ENCODE measurements at places on chromosomes 3 and 15. TPM values are rescaled to one million over a fixed set of nuclear protein-coding genes. Genes with fewer than 3 reads are reported as not detected.
A peak's percentile ranks its signal among the peaks of the same experiment; 100 is the strongest.

GRCh38 chr3:151827816-151828215 is 13.9 kb downstream of the AADAC start:
- no peak for DNase-seq

GRCh38 chr15:82535566-82536408 is 4.5 kb downstream of the RPS17 start:
- DNase-seq, result no peak

DNA sequence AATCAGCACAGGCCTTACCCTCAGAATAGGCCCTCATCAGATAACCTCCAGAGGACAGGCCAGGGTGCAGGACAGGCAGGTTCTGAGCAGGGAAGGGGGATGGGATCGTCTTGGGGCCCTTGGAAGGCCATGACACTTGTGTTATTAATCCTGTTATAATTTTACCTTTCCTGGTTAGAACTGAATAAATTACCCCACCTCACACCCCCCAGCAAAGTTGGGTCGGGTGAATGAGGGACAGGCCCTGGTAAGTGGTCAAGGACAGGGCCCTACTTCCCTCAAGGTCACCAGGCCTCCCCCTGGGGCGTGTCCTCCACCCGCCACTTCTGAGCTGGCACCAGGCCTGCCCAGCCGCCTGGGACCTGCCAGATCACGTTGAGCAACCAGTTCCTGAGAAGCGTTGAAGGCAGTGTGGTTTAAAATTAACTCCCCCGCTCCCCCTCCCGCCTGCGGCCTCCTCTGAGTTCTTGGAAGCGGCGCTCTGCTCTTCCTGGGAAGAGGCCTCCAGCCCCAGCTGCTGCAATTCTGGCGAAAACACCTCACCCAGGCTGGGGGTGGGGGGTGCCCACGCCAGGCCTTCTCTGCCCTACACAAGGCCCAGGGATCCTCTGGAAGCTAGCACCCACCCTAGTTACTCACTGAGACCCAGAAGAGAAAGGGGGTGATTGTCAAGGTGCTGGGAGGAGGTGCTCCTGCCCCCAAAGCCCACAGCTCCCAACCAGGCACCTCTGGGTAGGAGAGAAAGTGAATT is 10.6 kb downstream of the CISH start:
- DNase-seq, result peak; percentile 97

DNA sequence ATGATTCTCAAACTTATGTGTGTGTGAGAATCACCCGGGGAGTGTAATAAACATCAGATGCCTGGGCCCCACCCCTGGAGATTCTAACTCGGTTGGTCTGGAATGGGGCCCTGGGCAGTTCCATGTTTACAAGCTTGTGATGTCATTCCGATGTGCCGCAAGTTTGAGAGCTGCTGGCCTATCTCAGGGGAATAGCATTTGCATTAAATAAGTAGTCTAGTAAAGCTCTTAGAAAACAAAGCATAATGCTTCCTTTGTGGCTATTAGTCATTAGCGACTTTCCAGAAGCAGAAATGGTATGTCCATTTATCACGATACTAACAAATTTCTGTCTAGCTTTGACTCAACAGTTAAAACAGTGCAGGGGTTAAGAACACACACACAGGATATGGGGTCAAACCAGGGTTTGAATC is 20.9 kb downstream of the PGBD4 start:
- peak; percentile 41 for DNase-seq

DNA sequence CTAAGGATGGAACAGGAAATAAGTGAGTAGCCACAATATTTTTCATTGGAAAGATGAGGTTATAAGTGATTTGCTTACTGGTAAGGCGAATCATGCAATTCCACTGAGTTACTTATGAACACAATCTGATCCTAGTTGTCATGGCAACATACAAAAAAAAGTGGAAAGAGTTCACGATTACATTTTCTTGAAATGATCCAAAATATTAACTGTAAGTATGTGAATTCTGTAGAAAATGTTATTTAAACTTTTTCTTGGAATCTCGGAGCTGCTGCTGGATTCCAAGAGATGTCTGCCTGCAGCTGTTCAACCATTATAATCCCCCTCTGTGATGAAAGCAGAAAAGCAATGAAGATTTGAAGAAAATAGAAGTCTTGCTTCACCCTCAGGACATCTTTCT is 120.5 kb downstream of the KBTBD8 start:
- DNase-seq, result peak; percentile 72

- DNase-seq, result peak; percentile 66
Observed at GRCh38 chr3:16399473-16399872, 114.0 kb downstream of the RFTN1 start.

DNA sequence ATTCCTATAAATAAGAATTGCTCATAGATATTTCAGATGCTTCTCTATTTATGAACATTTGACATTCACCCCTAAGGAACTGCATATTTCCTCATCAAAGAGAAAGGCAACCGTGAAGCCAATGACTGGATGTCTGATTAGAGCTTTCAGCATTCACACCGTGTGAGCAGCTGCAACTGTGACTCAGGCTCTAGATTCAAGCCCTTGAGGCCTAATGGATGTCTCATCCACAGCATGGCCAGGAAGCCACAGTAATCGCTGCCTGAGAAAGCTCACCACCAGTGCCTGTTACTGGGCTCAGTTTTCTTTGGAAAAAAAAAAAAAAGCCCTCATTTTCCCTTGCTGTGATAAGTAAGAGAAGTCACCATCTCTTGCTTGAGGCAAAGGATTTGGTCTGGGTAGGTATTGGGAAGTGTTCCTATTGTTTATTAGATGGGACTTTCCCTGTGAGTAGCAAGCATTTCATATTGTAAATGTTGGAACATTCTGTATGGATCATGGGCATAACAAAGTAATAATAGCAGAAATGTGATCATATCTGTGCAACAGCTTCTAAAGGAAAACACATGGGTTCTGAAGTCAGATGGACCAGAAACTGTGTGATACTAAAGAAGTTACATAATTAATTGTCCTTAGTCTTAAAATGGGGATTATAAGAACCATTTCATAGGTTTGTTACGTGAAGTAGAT is 783.7 kb downstream of the AGBL1 start:
- DNase-seq, result peak; percentile 53

DNA sequence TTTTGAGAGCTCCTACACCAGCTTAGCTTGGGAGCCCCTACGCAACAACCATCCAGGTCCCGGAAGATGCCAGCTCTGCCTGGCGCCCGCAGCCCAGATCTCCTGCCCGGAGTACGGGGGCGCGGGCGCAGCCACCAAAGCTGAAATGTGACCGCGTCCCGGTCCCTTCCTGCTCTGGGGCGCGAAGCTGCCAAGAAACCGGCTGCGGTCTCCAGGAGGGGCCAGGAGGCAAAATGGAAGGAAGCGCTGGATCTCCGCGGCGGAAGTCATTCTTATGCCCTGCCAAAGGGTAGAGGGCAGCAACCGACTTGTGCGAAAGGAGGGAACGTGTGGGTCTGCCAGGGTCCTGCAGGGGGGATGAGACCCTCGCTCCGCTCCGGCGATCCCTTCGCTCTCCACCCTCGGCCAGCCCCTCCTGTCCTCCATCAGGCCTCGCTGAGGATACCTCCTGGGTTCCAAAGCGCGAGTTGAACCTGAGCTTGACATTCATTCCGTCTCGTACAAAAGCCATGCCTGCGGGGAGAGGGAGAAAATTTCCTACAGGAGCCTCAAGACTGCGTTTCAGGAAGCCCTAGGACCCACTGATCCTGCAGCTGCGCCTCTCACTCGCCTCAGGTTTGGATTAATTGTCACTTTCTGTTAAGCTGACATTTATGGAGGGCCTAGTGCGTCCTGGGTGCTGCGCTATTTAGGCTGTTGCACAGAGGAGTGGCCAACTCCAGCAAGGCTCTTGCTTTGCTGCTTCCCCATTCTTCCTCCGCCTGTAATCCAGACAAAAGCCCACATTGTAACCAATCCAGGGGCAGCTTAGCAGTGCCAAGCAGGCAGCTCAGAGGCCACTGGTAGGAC is 98.3 kb upstream of the VGLL3 start:
- DNase-seq, result peak; percentile 88

GRCh38 chr15:85414037-85414436 is 33.6 kb downstream of the AKAP13 start:
- no peak for DNase-seq

DNA sequence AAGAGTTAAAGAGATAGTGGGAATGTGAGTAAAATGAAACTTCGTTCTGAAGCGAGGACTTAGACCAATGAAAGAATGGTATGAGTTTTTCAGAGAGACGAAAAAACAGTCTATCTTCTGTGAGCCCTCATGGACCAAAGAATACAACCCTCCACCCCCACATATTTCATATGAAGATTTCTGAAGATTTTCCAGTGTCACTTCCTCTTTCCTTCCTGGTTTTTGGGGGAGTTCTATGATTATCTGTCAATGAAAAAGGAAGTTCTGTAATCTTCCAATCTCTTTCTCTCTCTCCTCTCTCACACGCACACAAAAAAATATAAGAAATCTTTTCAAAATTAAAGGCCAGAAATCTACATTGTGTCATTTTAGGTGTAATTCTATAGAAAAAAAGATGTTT is 27.7 kb downstream of the CMSS1 start:
- DNase-seq, result no peak

DNA sequence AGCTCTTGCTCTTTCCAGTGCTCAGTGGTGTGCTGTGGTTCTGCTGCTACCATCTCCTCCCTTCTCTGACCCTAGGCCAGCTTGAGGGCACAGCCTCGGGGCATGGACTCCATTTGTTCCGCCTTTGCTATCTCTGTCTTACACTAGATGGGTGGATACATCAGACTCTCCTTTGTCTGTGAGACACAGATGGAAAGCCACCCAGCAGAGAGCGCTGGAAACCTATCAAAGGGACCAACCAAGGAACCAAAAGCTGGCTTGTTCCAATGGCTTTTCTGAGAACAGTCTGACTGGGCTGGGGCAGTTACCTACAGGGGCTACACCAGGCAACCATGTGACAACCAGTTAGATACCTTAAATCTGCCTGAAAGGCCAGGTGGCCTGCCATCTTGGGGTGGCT is 63.8 kb downstream of the NPTN start:
- peak; percentile 7 for DNase-seq

DNA sequence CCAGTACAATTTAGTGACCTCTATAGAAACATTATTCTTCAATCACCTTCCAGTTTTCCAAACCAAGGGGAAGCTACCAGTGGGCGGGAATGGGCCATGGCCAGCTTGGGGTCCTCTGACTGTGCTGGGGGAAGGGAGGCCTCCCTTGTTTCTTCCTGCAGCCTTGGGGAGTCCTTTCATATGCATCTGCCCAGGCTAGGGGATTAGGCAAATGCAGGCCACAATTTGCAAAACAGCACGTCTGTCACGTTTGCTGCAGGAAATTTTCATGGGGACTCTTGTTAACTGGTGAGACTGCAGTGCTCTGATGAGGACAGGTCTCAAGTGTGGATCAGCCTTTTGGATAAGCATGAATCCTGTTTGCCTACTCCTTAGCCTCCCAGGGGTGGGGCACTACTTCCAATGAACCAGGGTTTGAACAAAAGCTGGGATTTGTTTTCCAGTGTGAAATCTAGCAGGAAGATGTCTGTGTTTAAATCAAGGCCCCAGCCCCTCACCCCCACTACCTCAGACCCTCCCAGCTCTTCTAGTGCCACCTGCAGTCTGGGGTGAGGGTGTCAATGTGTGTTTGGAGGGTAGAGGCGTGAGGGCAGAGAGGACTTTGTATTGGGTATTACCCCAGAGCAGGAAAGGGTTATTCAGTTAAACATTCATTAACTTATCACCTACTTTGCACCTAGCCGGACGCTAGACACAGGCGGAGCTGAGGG is 219.9 kb downstream of the OPA1 start:
- no peak for DNase-seq

DNA sequence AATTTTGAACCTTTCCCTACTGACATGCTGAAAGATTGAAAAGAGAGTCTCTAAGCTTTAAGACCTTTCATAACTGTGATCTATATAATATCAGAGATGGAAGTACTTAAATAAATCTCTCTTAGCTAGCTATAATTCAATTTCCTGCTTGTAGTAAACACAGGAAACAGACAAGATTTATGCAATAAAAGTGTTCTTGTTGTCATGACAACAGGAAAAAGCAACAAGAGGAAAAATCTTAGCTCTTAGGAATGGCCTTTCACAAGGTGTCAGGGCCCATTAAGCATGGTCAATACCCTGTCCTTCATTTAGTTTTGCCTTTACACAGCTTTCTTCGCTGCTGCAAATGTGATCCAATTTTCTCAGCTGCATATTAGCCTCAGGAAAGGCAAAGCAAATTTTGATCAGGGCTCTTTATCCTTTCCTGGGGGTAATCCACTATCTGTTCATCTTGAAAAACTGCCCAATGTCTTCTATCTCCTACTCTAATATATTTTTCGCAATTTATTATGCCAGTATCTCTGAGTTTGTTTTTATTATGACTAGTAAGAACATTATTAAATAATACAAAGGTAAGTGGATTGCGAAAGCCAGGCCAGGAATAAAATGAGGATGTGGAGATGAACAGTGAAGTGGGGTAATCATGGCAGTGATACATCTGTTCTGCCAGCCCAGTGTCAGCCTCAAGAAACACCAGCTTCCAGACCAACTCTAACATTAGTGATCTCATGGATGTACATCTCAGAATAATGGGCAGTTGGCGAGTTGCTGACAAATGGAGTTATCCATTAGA is 28.7 kb downstream of the SIDT1 start:
- DNase-seq, result peak; percentile 40

DNA sequence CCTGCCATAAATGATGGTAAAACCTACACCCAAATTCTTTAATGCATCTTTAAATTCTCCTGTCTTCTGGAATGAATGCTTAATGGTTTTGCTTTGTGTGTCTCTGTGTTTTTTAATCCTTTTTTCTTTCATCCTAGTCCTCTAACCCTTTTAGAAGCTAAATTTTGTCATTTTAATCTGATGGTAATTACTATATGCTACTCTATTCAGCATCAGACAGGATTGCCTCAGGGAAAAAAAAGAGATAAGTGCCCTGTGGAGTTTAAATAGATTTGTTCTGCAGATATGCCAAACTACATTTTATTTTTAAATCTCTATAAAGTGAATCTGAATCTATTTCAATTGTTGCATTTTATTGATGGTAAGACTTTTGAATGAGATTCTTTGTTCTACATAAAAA is 966.8 kb downstream of the NSUN3 start:
- DNase-seq, result no peak

DNA sequence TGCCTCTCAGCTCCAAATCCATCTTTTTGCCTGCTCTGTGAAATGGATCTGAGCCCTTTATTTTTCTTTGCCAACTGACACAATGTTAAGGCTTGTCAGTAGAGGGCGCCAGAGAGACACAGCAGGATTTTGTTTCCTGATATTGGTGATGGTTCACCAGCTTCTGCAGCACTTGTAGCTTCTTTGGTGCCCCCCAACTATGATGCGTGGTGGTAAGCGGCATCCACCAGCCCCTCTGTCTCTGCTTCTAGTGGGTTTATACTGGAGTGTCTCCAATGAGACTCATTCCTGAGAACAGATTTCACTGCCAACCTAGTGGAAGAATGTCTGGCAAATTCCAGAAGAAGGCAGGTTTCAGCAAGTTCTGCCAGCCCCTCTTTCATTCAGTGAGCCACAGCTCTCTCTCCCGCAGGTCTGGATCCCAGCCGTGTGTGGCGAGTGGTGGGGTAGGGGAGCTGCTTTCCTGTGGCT is 471.9 kb upstream of the FRG2C start:
- peak; percentile 64 for DNase-seq

Gene ARL13B
- 8.3 TPM for total RNA-seq

All from tongue (tissue), 3 donors.